ENCODE measurements at places on chromosomes 16 and 17. TPM values are rescaled to one million over a fixed set of nuclear protein-coding genes. Genes with fewer than 3 reads are reported as not detected.

Gene CNP
- total RNA-seq, result 93.4 TPM

Gene EZH1
- 37.7 TPM for total RNA-seq

Gene MYH8
- not detected for total RNA-seq

Gene NPIPB13
- total RNA-seq, result 24.3 TPM

Gene IL21R
- 24.2 TPM for total RNA-seq

Gene CIAO3
- 24.9 TPM for total RNA-seq

Gene TRPV3
- 0.31 TPM for total RNA-seq

DNA sequence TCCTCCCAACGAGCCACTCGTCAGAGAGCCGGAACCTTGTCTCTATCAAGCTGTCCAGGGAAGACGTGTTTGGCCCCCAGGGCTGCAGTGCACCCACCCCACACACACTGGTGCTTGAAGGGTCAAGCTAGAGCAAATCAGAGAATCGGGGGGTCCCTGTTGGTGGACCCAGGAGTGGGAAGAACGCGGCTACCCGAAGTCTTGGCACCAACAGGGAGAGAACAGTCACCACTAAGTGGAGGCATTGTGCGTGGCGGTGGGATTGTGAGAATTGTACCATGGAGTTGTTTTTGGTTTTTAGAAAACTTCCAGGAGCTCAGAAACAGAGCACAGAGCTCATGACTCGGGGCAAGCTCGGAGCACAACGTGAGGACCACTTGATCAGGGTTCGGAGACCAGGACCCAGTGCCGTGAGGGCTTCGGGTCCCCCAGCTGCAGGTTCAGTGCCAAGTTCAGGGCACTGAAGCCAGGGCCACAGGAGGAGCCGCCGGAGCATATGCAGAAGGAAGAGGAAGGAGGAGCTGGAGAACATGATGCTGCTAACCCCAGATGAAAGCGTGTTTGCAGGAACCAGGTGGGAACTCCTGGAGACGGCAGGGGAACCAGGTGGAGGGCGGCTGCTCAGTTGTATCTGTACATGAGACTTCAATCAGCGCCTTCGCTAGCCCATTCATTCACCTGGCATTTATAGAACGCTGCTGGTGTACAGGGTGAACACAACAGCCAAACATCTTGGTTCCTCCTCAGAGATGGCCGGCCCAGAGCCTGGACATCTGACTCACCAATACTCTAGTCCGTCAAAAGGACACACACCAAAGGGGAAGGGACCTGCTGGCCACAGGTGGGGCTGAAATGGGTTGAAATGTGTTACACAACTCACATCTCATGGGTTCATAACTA is 42.8 kb downstream of the METRNL start:
- DNase-seq, result no peak

DNA sequence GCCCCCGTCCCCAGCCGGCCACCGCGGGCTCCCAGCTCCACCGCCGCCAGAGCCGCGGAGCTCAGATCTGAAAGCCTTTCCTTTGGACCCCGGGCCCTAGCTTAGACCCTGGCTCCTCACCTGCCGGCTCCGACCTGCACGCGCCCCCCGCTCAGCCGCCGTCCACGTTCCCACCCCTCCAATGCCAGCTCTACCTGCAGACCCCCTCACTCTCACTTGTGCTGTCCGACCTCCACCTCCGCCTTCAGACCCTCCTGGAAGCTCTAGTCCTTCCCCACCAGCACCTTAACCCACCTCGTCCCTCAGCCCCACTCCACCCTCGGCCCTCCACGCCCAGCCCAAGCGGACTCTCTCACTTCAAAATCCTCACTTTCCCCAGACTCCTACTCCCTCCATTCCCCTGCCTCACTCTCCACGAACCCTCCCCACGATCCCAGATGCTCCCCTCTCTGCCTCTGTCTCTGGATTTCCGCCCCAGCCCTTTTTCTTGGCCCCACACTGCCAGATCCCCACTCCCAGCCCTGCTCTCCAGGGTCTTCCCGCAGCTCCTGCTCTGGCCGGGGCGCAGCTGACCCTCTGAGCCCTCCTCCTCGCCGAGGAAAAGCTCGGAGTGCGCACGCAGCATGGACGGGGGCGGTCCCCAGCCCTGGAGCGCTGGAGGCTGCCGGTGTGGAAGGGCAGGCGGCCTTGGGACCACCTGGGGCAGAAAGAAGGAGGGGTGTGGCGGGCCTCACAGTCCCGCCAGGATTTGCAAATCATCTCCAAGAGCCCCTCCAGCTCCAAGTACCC is at the start of gene TMEM114:
Gene TMEM114, minus strand, starts transcription at position 612 of the 789 bp plus-strand sequence. CDS start 673 bp downstream, outside the sequence.
- DNase-seq, result no peak

DNA sequence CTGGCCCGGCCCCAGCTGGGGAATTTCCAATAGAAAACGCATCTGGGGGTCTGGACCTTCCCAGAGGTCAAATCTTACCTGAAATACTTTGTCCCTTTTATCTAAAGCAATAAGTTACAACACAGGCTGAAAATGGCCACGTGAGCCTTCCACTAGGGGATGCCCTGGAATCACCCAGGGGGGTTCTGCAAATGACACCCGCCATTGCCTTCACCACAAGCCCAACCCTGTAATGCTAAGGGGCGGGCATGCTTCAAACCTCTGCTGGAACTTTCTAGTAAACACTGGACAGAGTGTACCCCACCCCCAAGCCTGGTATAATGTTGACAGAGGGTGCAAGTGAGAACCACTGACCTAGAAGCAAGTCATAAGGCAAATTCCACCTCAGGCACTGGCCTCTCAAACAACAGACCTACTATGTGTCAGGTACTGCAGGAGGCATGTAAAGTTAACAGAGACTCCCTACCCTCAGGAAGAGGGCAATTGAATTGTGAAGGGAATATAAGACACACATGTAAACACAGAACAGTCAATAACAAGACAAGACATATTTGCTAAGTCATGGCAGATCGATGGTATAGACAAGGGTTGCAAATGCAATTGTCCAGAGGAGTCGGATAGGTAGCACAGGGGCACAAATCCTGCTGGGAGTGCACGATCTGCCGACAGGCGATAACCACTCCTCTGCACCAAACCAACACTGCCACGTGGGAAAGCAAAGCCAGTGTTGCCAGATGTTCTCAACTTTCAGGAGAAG is 59.0 kb downstream of the ARHGAP17 start:
- no peak for DNase-seq

DNA sequence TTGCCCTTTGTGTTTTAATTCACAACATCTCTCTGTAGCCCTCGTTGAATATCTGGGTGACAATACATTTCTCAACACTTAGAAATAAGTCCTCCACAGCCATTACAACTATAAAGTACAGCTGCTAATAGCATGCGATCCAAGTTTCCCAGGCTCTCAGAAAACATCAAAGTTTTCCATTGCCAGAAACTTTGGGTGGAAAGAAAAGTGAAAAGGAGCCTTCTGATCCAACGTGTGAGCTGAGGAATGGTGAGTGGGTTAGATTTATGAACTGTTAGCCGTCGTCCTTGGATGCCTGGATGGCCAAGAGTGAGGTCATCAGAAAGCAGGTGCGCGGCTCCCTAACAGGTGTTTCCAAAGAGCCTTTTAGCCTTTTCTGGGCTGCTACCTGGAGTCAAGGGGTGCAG is 258.0 kb downstream of the PMP22 start:
- no peak for DNase-seq

- DNase-seq, result no peak
Observed at GRCh38 chr17:83201206-83202001, 122.0 kb downstream of the METRNL start.

DNA sequence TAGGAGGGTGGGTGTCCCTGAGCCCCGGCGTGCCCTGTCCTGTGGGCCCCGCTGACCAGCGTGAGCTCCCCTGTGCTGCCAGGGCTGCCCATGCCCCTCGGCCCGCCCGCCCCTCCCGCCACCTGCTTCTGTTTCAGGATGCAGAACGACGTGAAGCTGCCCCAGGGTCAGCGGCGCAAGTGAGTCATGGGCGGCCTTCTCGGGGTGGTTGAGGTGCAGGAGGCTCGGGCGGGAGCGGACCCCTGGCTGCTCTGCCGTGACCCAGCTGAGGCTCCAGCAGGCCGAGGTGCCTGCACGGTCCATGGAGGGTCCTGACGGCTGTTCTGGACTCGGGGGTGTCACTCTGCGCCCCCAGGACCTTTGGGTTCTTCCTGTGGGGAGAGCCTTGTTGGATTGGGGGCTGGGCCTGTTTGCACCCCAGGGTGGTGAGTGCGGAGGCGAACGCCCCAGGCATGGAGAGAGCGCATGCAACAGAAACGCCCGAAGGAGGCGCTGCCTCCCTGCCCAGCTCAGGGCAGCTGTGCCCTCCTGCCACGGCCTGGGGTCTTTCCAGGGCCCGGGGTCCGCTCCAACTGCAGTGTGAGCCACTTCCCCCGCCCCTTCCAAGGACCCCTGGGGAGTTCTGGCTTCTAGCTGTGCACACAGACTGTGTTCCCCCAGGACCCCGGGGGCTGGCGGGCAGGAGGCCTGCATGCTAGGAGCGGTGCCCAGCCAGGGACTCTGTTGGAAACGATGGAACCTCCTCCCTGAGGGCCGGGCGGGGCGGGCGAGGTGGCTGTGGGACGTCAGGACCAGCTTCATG is 4.0 kb downstream of the SLC25A10 start:
- DNase-seq, result no peak

DNA sequence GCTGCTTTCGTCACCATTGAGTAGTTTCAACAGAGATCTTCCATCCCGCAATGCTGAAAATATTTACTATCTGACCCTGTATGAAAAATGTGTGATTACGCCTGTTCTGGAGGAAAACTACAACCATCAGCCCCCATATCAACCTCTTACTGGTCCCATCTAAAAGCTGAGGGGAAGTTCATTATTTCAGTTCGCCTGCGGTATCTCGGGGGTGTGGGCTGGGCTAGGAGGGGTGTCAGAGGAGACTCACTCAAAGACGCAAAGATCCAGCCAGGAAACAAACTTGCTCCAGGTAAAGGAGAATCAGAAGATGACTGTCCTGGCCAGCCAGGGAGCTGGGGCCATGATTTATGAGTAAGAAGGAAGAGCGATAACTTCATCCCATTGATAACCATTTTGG is 13.7 kb downstream of the CACNG1 start:
- DNase-seq, result no peak

DNA sequence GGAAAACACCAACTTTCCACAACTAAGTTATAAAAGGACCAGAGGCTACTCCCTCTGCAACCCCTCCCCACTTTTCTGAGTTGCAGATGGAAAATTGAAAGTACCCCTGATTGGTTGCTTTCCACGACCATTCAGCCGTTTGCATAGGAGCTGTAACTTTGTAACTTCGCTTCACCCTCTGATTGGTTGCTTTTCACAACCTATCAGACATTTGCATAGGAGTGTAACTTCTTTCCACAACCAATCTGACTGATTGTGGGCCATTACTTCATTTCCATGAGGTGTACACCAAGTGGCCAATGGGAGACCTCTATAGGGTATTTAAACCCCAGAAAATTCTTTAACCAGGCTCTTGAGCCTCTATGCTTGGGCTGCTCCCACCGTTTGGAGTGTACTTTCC is 644.1 kb downstream of the WWOX start:
- no peak for DNase-seq

DNA sequence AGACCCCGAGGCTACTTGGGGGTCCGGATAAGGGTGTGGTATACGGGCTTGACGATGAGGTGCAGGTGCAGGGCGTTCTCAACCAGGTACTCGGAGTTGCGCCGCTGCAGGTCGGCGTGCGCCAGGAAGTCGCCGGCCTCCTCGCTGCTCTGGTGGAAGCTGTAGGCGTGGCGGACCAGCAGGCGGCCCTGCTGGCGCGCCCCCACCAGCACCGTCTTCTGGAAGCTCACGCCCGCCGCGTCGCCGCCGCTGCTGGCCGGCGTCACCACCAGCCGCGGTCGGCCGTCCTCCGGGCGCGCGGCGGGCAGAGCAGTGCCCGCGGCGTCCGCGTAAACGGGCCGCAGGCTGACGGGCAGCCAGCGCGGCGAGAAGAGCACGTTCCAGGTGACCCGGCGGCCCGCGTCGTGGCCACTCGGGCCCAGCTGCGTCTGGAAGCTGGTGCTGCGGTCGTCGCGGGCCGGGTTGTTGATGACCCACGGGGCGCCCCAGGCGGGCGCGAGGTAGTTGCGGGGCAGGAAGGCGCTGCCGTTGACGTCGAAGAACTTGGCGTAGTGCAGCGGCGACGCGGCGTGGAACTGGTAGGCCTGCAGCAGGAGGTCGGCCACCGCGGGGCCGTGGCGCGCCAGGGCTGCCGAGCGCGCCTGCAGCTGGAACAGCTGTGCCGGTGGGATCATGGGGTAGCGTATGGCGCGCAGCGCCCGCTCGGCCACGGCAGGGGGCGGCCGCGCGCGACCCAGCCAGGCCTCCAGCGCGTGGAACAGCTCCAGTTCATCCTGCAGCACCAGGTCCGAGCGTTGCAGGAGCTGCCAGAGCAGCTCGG is 4.8 kb downstream of the BTBD17 start:
- peak; percentile 38 for DNase-seq

DNA sequence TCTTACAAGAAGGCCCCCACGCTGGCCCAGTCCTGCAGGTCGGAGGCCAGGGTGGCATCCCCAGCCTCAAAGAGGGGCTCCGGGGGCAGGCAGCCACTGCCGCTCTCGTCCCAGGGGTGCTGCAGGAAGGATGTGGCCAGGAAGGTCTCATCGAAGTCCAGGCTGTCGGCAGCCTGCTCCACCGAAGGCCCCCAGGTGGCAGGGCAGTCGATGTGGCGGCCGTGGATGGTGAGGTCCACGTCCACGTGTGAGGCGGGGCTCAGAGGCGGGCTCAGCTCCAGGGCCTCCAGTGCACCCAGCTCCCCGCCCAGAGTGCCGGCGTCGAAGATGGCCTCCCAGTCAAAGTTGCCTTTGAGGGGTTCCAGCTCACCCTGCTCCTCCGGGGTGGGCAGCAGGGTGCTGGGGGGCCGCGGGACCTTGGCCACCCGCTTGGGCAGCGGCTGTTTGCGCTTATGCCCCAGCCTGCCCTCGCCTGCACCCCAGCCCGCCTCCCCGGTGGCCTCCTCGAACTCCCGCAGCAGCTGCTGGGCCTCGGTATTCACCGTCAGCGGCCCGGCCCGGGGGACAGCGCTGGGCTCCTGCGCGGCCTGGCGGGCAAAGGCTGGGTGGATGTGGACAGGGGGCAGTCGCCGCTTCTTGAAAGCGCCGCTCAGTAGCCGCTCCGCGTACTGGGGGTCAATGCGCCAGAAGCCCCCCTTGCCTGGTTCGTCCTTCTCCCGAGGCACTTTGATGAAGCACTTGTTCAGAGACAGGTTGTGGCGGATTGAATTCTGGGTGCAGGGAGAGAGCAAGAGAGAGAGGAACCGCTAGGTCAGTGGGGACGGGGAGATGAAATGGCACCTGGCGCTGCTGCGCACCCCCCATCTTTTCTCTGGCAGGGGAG is 3.5 kb downstream of the FOXJ1 start:
- no peak for DNase-seq

DNA sequence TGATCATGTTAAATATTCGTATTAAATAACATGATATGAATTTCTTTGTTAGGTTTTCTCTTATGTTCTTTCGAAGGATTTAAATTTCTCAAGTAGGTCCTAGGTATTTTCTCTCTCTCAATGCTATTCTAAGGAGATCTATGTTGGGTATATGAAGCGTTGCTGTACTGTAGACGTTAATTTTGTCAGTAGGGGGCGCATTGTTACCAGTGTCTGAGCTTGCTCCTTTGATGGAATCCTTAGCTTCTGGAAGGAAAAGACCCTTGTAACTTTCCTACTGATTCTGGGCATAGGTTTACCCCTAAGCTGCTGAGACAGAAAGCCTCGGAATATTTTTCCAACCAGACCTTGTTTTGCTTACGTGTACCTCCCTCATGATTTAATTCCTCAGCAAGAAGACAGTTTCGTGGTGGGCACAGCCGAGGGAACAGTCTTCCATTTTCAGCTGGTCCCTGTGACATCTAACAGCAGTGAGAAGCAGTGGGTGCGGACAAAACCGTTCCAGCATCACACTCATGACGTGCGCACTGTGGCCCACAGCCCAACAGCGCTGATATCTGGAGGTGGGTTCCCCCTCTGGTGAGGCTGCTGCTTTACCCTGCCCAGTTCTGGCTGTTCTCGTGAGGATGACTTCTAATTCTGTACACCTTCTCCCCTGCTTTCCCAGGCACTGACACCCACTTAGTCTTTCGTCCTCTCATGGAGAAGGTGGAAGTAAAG is 17.9 kb downstream of the UTP4 start:
- peak; percentile 72 for DNase-seq
